ENCODE measurements at places on chromosomes 7 and 10.

DNA sequence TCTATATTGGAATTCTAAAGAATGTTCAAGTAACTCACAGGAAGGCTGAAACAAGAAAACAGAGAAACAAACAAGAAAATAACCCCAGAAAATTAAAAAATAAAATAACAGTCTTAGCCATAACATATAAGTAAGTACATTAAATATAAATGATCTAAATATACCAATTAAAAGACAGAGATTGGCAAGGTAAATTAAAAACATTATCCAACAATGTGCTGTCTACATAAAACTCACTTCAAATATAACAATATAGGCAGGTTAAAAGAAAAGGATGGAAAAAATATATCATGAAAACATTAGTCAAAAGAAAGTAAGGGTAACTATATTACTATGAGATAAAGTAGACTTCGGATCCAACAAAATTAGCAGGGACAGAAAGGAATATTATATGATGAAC lies 98.1 kb upstream of the NANOS1 start:
- no peak for DNase-seq

GRCh38 chr7:55044791-55045190 lies 26.0 kb downstream of the EGFR start:
- DNase-seq, result no peak

DNA sequence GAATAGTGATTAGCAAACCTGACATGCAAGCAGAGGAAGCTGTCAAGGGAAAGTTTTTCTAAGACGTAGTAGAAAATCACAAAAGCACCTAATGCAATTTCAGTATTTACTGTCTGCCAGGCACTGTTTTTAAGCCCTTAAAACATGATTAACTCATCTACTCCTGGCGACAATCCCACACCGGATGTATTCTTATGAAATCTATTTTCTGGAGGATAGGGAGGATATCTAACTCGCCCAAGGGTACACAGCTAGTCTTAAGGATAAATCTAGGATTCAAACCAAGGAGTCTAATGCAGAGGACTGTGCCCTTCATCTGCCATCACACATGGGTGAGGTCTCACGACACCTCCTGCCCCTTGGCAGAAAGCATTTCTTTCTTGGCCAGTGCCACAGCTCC lies 47.8 kb upstream of the FIGNL1 start:
- no peak for DNase-seq

DNA sequence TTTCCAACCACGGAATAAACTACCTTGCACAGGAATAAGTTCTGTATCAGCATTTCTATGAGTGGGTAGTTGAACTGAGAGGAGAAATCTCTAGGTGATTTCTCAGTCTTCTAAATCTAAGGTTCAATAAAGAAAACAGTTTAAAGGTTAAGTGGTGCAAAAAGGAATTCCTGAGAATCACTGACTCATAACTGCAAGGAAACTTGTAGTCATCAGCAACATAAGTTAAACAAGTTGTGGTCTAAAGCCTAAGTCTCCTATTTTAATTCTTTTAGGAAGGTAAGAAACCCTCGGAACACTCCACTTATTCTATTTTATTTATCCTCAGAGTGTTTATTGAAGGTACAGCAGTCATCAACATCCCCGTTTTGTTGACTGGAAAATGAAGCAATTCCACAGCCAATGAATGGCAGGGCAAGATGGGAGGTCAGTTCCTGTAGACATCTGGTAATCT lies 92.4 kb upstream of the PIK3CG start:
- DNase-seq, result no peak

GRCh38 chr7:147524726-147525250 lies 1065.8 kb upstream of the C7orf33 start:
- no peak for DNase-seq

DNA sequence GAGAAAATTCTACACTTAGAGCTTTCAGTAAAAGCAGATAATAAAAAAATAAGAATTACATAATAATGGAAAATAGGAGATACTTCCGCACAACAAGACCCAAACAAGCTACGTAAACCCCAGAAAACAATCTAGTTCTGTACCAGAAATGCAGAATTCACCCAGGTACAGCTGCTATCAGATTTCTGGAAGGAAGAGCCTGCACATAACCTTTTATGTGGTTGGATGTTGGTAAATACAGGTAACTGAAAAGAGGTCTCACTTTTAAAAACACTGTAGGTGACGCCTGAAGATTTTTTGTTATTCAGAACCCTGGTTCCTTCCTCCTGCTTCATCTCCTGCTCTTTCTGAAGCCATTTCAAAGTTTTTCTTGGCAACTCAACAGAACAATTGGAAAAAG lies 29.9 kb downstream of the PANK1 start:
- no peak for DNase-seq

- DNase-seq, result no peak
Measured at GRCh38 chr10:17980846-17981565, 29.3 kb downstream of the SLC39A12 start.

DNA sequence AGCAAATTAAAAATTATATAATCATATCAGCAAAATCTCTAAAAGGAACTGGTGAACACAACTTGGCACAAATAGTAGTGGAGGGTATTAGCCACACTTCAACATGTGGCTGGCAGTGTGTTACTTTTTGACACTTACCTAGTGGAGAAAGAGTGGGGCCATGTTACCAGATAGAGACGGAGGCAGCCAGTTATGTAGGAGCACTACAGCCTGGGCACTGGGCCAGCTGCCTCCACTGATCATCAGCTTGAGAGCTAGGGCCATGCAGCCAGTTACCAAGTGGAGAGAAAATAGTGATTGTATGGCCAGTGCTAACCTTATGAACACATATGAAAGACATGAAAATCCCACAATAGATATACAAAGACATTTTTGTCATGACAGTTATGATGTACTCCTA lies 243.1 kb downstream of the CTNNA3 start:
- no peak for DNase-seq

Data from stimulated activated CD8-positive, alpha-beta memory T cell treated with anti-CD3 and anti-CD28 coated beads, Interleukin-7, amount 100 ng/mL, for 48 hours (primary cell).